ENCODE measurements at places on chromosomes 11 and 22.
A peak's percentile ranks its signal among the peaks of the same experiment; 100 is the strongest.

DNA sequence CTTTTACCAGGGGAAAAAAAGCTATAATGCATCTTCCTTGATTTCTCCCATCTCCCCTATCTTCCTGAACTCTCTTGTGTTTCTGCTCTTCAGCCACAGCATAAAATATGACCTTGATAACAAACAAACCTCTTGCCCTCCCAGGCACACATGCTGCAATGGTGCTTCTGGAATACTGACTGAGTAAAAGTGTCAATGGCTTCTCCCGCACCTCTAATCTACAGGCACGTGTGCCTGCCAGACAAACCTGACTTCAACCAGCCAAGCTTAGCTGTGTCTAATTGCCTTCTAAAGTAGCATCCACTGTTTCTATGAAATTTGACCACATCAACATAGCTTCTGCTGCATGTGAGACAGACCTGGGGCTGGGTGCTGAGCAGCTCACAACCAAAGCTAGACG is 12.7 kb downstream of the OPCML start:
- DNase-seq, result no peak

GRCh38 chr11:132114185-132114584 is 743.8 kb downstream of the NTM start:
- DNase-seq, result peak; percentile 79

DNA sequence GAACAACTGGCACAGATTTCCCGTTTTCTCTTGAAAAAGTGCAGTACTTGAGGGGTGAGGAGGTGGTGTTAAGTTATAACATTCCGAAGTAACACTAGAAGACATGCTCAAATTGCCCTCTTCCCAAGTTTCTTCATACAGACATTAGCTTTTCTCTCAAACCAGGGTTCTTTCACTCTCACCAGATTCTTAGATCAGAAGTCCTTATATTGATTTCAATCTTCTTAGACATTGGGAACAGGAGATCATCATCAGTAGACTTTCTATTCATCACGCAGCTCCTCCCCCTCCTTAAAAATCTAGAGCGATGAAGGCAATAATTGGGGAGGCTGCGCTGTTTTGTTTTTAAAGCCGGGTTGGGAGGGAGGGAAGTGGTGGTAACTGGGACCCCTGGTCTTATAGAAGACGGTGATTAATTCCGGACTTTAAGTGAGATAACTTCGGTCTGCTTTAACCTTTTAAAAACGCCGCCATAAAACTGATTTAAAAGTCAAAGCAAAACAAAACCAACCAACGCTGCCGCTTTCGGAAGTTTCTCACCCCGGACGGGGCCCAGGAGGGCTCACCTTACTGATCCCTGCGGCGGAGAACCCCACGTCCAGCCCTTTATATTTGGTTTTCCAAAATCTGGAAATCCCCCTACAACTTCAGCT is 665 bp downstream of the USP28 start:
- DNase-seq, result no peak

DNA sequence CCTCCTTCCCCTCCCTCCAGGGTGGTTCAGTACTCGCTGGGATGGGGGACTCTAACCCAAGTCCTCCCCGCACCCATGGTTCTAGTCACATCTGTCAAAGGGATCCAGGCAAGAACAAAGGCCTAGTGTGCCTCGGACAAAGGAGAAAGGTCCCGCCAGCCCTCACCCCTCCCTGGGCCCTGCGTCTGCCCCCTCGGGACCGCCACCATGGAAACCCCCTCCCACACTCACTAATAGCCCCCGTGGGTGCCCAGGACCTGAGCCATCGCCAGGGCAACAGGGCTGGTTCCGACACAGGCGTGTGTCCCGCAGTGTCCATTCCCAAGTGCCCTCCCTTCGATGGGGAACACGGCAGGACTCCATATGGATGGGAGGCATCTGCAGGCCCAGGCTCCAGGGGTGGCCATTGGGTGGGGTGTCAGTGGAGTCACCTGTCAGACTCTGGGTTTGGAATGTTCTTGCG is 5.1 kb upstream of the CARNS1 start:
- no peak for DNase-seq

DNA sequence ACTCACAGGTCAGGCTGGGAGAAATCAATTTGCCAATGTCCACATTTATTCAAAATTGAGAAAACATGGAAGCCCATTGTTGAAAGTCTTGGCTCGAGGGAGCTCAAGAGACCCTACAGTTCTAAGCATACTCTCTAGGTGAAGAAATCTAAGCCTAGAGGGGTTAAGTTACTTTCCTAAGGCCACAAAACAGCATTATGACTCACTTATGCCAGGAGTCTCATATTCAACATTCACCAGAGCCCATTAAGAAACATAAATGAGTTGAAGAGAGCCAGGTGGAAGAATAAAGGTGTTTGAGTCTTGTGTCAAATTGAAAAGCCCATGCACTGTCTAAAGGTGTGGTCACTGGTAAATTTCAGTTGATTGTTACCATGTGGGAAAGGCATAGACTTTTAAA is 108.1 kb downstream of the INSC start:
- DNase-seq, result no peak

GRCh38 chr11:73990730-73991129 is 8.1 kb upstream of the UCP2 start:
- no peak for DNase-seq

DNA sequence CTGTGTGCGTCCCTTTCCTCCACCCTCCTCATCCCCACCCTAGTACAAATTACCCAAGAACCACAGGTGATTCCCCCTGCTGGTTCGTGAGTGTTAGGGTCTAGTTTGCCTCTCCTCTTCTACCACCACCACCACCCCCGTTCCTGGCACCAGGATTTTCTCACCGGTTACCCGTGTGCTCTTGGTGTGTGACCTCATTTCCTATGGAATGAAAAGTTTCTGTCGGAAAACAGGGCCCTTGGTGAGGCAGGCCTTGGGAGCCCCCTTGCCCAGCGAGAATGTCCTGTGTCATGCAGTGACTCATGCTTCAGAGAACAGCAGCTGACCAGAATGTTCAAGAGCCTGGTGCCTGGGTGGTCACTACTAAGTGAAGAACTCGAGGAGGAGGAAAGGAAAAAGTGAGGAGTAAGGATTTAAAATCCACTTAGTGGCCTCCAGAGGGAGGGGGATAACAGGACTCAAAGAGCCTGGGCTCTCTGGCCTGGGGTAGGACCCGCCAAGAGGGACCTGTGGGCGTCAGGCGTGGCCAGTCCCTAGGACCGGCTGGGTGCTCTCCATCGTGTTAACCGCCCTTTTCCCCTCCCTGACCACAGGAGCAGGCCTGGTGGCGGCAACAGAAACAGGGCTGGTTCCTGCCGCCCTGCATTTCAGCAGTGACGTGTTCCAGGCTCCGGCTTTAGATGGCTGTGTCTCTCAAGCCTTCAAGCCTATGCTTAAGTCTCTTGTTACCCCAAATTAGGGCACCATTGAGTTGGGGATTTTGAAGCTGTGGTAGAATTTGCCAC is 30.2 kb downstream of the C22orf31 start:
- DNase-seq, result no peak

DNA sequence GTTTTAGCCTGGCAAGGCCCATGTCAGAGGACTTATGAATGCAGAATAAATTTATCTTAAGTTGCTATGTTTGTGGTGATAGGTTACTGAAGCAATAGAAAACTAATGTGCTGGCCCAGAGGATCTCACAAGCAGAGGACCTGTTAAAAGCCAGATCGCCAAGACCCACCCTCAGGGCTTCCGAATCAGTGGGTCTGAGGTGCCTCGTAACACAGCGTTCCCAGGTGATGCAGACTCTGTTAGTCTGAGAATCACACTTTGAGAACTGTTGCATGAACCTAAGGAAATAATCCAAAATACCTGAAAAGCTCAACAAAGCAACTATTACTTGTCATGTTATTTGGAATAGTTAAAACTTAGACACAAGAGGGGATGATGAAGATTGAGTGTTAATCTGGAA is 6.7 kb upstream of the SCARF2 start:
- no peak for DNase-seq

DNA sequence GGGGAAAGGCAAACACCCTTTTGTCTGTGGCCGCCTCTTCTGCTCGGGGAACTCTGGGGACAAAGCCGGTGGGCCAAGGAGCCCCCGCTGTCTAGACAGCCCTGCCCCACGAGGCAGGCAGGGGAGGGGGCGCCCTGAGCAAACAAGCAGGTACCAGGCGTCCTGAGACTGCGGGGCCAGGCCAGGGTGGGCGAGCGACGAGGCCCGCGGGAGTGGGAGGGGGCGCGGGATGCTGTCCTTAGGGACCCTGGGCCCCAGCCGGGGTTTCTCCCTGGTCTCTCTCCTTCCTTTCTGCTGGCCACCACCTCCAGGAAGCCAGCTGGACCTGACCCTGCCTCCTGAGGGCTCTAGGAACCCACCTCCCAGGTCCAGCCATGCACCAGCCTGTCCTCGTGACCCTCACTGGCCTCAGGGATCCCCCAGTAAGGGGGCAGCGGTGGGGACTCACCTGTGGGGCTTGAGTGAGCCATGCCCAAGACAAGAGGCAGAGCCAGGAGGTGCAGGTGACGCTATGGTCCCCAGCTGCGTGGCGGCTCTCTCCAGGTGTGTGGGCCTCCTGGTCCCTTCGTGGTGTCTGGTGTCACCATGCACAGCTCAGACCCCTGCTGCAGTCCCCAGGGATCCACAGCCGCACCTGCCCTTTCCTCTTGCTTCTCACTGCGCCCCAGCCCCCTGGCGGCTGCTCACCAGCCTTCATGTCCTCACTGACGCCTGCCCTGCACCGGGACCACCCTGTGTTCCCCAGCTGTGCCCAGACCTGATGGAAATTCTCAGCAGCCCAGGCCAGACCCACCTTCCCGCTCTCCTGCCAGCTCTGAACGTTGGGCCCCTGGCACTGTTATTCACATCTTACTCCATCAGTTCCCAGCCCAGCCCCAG is 26.5 kb upstream of the MUC5AC start:
- no peak for DNase-seq

- no peak for DNase-seq
Observed at GRCh38 chr11:112558691-112559090, 298.0 kb upstream of the PLET1 start.

DNA sequence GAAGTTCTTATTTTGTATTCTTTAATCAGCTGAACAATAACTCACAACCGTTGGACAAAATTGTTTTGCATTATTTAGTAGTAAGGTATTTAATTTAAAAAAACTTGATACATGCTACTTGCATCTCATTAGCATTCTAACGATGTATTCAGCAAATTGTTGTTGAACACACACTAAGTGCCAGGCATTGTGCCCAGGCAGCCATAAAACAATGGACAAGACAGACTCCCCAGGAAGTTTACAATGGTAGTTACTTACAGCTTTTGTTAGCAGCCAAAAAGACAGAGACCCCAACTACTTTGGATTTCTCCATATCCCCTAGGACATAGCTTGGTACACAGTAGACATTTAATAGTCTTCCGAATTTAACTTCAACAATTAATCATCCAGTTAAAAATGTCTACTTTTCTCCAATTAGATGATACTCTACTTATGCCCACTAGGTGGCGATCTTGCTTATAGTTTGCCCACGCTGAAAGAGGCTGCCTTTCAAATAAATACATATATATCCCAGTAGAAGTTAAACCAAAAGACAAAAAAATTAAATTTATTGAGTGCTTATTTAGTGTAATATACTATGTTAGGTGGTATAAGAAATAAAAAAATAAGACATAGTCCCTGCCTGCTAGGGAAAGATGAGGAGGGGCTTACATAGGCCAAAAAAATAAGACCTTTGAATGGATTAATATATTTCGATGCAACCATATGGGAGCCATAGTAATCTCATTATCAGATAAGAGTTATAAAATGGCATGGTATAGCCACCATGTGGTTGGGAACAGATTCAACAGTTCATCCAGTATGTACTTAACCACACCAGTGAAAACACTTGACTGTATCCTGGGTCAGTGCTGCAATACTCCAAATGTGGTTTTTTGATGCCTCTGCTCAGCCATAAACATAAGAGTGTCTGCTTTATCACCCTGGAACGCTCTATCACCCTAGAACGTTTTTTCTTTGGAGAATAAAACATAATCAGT is 2.0 kb upstream of the FJX1 start:
- peak; percentile 86 for DNase-seq

DNA sequence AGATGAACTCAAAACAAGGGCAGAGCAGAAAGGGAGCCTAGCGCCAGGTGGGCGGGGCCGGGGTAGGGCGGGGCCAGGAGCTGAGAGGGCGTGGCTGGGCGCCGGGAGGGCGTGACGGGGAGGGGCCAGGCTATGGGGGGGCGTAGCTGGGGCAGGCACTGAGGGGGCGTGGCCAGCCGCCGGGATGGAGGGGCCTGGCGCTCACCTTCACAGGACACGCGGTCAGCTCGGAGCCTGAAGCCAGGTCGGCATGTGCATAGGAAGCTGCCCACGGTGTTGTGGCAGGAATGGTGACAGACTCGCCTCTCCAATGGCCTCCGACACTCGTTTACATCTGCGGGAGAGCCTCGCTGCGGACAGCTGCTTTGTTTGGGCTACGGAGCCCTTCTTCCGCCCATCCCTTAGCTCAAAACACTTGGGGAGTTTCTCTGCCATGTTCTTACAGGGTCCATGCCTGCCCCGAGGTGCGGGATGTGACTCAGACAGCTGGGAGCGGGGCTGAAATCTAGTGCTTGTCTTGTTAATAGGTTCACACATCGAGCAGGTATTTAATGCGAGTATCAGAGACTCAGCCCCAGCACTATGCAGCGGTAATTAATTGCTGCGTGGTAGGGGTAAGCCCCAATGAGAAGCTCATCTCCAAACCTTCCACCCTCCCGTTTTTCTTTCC is 13.4 kb downstream of the VWCE start:
- DNase-seq, result peak; percentile 21

DNA sequence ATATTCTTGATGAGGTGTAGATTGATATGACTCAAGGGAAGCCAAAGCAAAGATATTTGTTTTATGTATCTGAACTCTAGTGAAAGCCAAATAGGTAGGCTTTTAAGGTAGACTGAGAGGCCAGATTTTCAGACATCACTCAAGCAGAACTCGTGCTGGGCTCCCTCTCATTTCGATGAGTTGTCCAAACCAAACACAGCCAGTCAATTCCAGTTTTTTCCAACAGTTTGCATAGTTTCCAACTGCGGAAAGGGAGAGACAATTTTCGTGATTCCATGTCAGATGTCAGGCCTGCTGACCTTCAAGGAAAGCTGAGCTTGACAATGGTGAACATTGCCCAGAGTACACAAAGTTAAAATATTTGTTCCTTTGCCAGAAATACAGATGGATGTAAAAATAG is 110.9 kb upstream of the MPPED2 start:
- no peak for DNase-seq

DNA sequence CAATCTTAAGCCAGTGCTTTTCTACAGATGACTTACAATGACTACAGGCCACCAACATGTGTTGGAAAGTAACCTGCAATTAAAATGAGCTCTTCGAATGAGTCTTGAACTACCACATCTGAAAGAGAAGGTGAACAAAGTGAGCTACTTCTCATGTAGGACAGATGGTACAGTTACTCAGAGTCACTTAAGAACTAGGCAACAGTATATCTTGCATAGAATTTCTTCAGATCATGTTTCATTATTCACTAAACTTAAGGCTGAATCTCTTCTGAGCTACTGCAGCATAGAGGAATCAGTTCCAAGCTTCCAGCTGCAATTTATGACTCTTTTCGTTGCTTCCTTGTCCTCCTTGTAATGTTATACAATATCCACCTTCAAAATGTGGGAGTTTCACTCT is 270.9 kb downstream of the TTC28 start:
- DNase-seq, result no peak

GRCh38 chr22:27466778-27467438 is 334.6 kb downstream of the MN1 start:
- peak; percentile 0 for DNase-seq
